Activated naive CD4-positive, alpha-beta T cell treated with anti-CD3 and anti-CD28 coated beads, Interleukin-2, amount 10 ng/mL, durations not matched to agents 7 days and 5 days (primary cell): ENCODE measurements at places on chromosomes 12 and 14.
A peak's percentile ranks its signal among the peaks of the same experiment; 100 is the strongest.

DNA sequence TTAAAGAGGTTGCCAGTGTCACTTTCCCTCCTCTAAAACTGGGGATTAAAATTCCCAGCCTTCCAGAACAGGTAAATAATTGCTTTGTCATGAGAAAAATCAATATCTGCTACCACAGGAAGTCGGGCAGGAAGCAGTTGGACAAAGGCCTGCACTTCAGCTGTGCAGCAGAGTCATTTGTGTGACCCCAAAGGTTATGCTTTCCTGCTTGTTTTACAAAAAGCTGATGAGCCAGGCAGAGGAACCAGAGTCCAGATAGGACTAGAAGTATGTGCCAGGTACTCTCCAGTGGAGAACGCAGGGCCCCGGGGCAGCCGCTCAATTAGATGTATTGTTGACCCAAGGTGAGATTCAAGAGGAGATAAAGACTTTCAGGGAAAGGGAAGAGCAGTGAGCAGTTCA lies 117.1 kb upstream of the FRMD6 start:
- no peak for DNase-seq

- no peak for DNase-seq
Observed at GRCh38 chr12:77998236-77998786, 167.6 kb downstream of the NAV3 start.

DNA sequence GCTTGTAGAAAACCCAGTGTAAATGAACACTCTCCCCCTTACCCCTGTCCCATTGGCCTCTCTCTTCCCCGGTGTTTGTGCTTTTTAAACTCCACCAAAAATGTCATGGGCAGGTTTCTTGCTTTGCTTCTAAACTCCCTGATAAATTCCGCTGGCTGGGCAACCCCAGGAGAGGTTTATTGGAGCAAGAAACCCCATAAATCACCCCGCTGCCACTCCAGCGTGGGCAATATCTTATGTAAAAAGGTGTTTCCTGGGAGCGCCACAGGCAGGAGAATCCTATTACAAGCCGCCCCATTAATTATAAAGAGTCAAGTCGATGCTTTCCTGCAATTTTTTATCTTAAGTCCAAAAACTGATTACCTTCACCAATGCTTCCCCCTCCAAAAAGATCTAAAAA lies 22.8 kb downstream of the LHX5 start:
- no peak for DNase-seq

- DNase-seq: no peak
Observed at GRCh38 chr12:66497008-66497897, 181.6 kb downstream of the GRIP1 start.

DNA sequence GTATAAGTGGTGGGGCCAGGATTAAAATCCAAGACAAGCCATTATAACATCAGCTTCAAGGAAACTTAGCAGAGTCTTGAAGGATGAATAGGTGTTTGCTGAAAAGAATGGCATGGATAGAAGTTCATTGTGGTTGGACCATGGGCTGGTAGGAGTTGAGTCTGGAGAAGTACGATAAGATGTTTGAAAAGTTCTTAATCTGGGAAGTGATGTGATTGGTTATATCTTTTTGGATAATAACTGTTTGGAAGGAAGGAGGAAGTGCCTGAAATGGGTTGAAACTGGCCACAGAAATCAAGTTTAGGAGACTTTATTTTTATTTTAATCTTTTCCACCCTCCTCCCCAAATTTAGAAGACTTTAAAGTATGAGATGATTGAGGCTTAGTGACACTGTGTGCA lies 4.9 kb downstream of the DENR start:
- no peak for DNase-seq

GRCh38 chr14:72554401-72554800 lies 339.5 kb downstream of the DPF3 start:
- DNase-seq: no peak

- peak; percentile 54 for DNase-seq
Observed at GRCh38 chr12:46267825-46268582, 839 bp downstream of the SLC38A1 start.

DNA sequence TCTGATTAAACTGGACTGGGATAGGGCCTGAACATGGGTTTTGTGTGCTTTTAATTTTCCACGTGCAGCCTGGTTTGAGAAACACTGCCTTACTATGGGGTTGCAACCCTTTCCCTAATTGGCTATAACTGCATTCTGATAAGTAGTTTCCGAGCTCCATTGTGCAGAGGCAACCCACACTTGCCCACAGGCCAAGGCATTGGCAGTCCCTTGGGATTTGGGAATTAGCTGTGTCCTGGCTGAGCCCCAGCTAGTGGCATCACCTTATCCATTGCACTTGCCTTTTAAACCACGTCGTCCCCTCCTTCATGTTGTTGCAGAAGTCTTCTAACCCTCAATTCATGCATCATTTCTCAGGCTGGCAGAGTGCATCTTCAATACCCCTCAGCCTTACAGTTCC lies 10.2 kb downstream of the VCPKMT start:
- no peak for DNase-seq

GRCh38 chr12:111607239-111607638 lies 8.1 kb upstream of the ATXN2 start:
- no peak for DNase-seq

DNA sequence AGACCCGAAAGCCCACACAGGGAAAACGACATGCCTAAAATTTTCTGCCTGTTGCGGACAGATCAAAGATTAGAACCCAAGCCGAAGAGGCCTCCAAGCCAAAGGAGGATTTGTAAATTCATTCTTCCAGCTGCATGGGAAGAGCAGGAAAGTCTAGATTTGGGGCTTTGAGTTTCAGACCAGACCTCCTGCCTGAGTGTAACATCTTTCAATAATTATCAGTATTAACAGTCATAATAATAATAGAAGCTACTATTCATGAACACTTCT lies 1.7 kb upstream of the HSPB8 start:
- no peak for DNase-seq

DNA sequence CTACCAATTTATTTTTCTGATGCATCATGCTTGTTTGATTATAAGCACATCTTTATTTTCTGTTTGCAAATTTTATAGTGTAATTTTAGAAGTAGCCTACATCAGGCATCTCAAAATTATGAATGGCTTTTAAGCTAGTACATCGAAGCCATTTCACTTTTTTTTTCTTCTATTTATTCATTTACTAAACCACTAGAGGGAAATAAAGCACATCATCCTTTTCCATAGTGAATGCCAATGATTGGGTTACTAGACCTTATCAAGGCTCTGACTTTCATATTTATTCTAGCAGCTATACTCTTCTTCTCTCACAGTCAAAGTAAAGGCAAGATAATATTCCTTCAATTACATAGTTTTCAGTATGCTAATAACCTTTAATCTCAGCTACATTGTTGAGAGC lies 736.4 kb upstream of the LRFN5 start:
- no peak for DNase-seq

GRCh38 chr12:4030929-4031702 lies 157.9 kb upstream of the PARP11 start:
- DNase-seq: peak; percentile 81

DNA sequence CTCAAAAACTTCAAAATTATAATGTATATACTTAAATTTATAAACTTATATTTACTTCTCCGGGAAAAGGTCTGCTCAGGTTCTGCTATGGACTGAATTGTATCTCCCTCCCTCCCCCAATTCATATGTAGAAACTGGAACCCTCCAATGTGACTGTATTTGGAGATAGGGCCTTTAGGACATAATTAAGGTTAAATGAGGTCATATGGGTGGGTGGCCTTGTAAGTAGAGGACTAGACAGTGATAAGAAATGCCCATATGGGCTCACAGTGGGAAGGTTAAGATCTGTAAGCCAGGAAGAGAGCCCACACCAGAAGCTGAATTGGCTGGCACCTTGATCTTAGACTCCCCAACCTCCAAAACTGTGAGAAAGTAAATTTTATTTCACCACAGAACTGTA lies 84.5 kb downstream of the TAOK3 start:
- no peak for DNase-seq

DNA sequence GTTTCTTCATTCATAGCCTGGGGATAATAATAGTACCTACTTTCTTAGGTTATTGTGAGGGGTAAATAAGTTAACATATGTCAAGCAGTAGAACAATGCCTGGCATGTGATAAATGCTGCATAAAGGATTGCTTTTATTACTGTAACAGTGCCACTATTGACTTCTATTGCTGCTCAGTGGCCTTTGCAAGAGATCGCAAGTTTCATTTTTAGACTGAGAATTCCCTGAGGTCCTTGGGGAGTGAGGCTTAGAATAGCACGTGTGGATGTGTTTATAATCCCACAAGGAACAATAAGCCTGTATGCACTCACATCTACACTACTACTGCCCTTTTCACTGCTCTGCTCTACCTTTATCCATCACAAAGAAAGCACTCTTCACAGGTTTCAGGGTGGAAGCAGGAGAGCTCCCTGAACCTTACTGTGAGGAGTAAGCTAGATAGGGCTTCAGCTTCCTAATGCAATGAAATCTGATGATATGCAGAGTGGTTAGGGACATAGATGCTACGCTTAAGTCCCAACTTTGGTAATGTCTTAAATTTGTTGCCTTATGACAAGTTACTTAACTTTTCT lies 302.6 kb downstream of the SNAPC1 start:
- no peak for DNase-seq

- no peak for DNase-seq
Observed at GRCh38 chr14:103569408-103569807, 6.6 kb downstream of the COA8 start.

- no peak for DNase-seq
Observed at GRCh38 chr14:104821971-104822608, 21.2 kb downstream of the ZBTB42 start.

- no peak for DNase-seq
Observed at GRCh38 chr14:24838945-24839616, 205.1 kb upstream of the GZMB start.
